Activated T-cell treated with anti-CD3 and anti-CD28 coated beads, Interleukin-2, amount 50 U/mL, for 72 hours (primary cell): ENCODE measurements at places on chromosomes 2 and 18. TPM values are rescaled to one million over a fixed set of nuclear protein-coding genes. Genes with fewer than 3 reads are reported as not detected.

DNA sequence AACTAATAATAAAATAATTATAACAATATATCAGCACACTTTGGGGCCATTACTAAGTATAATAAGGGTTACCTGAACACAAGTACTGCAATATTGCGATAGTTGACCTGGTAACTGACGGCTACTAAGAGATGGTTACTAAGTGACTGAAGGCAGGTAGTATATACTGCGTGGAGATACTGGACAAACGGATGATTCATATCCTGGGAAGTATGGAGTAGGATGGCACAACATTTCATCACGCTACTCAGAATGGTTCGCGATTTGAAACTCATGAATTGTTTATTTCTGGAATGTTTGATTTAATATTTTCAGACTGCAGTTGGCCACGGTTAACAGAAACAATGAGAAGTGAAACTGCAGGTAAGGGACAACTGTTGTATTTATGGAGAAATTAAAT, 39.5 kb upstream of the FLACC1 start:
- H3K27ac ChIP-seq = no peak overlapping the region
- H3K4me3 ChIP-seq = no peak overlapping the region
- peaks cover 2% of the 10 kb centered on the region for H3K36me3 ChIP-seq
- H3K4me1 ChIP-seq = peaks cover 3% of the 10 kb centered on the region

DNA sequence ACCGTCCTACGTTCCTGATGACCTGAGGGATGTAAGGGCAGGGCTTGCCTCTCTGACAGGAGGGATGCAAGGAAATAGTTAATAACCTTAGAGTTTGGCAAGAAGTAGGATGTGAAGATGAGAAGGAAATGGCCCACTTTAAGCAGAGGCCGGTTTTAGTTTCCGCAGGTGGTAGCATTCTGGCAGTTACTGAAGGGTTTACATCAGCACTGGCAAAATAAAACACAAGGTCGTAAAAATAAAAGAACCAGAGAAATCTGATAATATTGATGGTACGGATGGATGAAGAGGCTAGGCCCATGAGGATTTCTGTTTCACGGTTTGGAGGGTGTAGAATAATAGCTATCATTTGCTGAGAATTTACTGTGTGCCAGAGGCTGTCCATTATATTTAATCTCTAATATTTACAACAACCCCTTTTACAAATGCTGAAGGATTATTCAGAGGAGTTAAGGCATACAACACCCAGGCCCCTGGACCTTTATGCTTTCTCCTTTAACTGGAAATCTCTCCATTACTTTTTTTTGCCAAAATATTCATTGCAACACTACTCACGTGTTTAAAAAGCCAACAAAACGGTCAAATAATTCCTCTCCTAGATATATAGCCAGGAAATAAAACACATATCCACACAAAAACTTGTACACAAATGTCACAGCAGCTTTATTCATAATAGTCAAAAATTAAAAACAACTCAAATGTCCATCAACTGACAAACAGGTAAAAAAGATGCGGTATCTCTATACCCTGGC, 28.5 kb downstream of the DAPL1 start:
- H3K27ac ChIP-seq = no peak overlapping the region
- no peak overlapping the region for H3K4me3 ChIP-seq
- no peak for DNase-seq
- no peaks in the 10 kb centered on the region for H3K27me3 ChIP-seq
- no peaks in the 10 kb centered on the region for H3K4me1 ChIP-seq
- H3K36me3 ChIP-seq = no peaks in the 10 kb centered on the region

DNA sequence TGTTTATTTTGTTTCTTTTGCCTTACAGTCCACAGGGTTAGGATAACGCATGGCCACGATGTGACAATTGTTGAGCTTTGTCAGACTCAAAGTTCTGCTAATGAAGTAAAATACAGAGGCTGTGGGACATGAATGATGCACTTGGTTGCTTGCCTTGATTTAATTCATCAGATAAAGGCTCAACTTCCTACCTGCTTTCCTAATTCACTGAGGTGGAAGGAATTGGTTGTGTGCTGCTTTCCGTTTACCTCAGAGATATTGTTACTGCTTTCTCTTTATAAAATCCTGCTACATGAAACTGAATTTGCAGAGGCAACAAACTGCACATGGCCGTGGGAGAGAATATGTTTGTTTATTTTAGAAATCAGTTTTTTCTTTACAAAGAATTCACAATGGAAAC, 6.6 kb downstream of the RIT2 start:
- H3K36me3 ChIP-seq = no peaks in the 10 kb centered on the region
- no peaks in the 10 kb centered on the region for H3K27me3 ChIP-seq

GRCh38 chr2:216536734-216537210, 38.1 kb downstream of the RPL37A start:
- H3K27ac ChIP-seq = no peak overlapping the region
- no peaks in the 10 kb centered on the region for H3K27me3 ChIP-seq
- no peak for DNase-seq
- no peak overlapping the region for H3K4me3 ChIP-seq
- no peaks in the 10 kb centered on the region for H3K4me1 ChIP-seq

DNA sequence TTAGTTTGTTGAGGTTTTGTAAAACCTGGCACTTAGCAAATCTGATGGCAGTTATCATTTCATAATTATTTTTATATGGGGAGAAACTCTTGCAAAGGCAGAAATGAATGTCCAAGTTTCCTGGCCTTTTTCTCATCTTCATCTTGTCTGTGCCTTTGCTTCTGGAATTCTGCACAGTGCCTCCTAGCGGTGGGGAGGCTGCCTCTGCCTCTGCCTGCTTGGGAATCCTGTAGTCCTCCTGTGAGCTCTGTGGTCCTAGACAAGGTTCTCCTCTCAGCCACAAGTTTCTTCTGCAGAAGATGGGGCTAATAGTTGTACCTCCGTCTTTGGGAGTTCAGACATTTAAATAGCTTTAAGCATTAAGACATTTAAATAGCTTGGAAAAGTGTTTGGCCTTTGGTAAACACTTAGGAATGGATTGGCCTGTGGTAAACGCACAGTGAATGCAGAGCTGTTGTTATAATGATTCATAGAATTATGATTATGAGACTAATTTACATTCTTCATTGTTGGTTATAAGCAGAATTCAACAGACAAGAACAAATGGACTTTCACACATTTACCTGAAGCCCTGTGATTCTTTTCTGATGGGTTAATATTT, 101.2 kb downstream of the ZNF236 start:
- no peaks in the 10 kb centered on the region for H3K27me3 ChIP-seq
- no peak overlapping the region for H3K4me3 ChIP-seq
- H3K36me3 ChIP-seq = peaks cover 2% of the 10 kb centered on the region
- DNase-seq = no peak

DNA sequence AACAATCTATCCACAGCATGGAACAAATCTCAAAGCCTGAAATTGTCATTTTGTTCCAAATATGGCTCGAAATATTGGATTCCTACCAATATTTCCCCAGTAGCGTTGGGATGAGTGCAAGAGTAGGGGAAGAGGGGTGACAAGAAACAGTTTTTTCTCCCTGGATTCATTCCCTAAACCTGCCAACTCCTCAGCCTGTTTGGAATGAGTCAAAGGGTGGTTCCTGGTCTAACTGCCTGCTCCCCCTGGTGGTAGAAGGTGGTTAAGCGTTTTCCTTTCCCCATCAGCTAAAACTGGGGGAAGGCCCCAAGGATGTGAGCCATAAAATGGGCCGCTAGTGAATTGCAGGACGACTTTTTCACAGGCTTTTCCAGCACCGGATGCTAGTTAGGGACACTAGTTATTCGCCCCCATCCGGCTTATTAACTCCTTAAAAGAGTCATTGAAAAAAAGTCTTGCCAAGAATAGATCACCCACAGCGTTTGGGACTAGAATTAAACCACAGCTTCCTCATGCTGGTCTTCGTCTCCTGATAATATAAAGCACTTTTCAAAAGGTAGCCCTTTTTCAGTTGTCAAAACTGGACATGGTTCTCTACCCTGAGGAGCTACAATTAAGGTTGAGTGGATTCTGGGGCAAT, 72.5 kb downstream of the DHRS9 start:
- H3K4me1 ChIP-seq = no peaks in the 10 kb centered on the region
- H3K27me3 ChIP-seq = no peaks in the 10 kb centered on the region
- no peak overlapping the region for H3K27ac ChIP-seq
- DNase-seq = peak; percentile 67
- no peak overlapping the region for H3K4me3 ChIP-seq
- no peaks in the 10 kb centered on the region for H3K36me3 ChIP-seq

DNA sequence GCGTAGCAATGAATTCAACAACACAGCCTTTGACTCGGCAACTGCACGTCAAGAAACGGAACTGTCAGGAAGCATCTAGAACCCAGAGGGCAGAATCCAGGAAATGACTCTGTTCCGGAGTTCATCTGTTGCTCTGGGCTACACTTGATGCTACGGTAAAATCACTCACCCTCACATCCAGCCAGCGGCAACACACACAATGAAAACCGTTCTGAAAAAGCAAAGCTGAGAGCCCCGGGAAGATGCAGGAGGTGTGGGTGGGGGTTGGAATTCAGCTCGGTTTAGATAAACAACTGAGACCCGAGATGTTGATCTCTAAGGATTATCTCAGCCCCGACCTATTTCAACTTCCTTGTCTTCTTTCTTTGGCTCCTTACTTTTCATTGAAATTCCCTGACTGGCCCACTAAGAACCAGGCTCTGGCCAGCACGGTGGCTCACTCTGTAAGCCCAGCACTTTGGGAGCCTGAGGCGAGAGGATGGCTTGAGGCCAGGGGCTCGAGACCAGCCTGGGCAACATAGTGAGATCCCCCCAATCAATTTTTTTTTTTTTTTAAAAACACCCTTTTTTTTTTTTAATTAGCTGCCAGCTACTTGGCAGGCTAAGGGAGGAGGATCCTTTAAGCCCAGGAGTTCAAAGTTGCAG, 13.3 kb upstream of the RAB17 start:
- no peaks in the 10 kb centered on the region for H3K27me3 ChIP-seq
- peak overlapping the region; percentile 23 for H3K27ac ChIP-seq
- H3K4me1 ChIP-seq = peaks cover 19% of the 10 kb centered on the region
- H3K4me3 ChIP-seq = peak overlapping the region; percentile 48

- no peak overlapping the region for H3K4me3 ChIP-seq
- H3K27me3 ChIP-seq = no peaks in the 10 kb centered on the region
Measured at GRCh38 chr2:30184035-30184434, 37.2 kb downstream of the YPEL5 start.

DNA sequence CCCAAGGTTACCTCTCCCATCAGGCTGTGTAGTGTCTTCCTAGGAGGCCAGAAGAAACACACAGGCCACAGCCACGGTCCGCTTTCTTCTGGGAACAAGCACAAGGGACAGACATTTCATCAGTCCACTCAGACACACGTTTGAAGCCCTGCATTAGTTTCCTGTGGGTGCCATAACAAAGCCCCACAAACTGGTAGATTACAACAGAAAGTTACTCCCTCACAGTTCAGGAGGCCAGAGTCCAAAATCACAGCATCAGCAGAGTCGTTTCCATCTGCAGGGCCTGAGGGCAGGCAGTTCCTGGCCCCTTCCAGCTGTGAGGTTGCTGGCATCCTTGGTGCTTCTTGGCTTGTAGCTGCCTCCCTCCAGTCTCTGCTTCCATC, 8.8 kb upstream of the PRLH start:
- H3K4me1 ChIP-seq = peaks cover 14% of the 10 kb centered on the region
- H3K36me3 ChIP-seq = peaks cover 8% of the 10 kb centered on the region
- H3K27me3 ChIP-seq = peaks cover 30% of the 10 kb centered on the region
- H3K27ac ChIP-seq = no peak overlapping the region
- peak overlapping the region; percentile 48 for H3K4me3 ChIP-seq

GRCh38 chr2:17373741-17374140, 144.5 kb downstream of the RAD51AP2 start:
- H3K4me1 ChIP-seq = no peaks in the 10 kb centered on the region
- no peak overlapping the region for H3K4me3 ChIP-seq
- no peak for DNase-seq
- peaks cover 3% of the 10 kb centered on the region for H3K36me3 ChIP-seq

GRCh38 chr18:55338978-55339650, 248.9 kb downstream of the TCF4 start:
- no peaks in the 10 kb centered on the region for H3K36me3 ChIP-seq
- no peaks in the 10 kb centered on the region for H3K4me1 ChIP-seq
- H3K27ac ChIP-seq = no peak overlapping the region
- DNase-seq = no peak

TMEM214 gene
- total RNA-seq = 50.5 TPM

- no peaks in the 10 kb centered on the region for H3K27me3 ChIP-seq
Measured at GRCh38 chr18:35106013-35106844, 65.0 kb downstream of the MAPRE2 start.

- H3K27me3 ChIP-seq = no peaks in the 10 kb centered on the region
- no peak overlapping the region for H3K4me3 ChIP-seq
- no peak for DNase-seq
- peak overlapping the region; percentile 22 for H3K27ac ChIP-seq
- peaks cover 48% of the 10 kb centered on the region for H3K4me1 ChIP-seq
- peaks cover 21% of the 10 kb centered on the region for H3K36me3 ChIP-seq
Measured at GRCh38 chr2:168165397-168165796, 82.0 kb downstream of the STK39 start.

- no peaks in the 10 kb centered on the region for H3K27me3 ChIP-seq
- no peaks in the 10 kb centered on the region for H3K36me3 ChIP-seq
- H3K27ac ChIP-seq = no peak overlapping the region
- no peak for DNase-seq
Measured at GRCh38 chr18:41155025-41155424, 800.0 kb upstream of the PIK3C3 start.

DNA sequence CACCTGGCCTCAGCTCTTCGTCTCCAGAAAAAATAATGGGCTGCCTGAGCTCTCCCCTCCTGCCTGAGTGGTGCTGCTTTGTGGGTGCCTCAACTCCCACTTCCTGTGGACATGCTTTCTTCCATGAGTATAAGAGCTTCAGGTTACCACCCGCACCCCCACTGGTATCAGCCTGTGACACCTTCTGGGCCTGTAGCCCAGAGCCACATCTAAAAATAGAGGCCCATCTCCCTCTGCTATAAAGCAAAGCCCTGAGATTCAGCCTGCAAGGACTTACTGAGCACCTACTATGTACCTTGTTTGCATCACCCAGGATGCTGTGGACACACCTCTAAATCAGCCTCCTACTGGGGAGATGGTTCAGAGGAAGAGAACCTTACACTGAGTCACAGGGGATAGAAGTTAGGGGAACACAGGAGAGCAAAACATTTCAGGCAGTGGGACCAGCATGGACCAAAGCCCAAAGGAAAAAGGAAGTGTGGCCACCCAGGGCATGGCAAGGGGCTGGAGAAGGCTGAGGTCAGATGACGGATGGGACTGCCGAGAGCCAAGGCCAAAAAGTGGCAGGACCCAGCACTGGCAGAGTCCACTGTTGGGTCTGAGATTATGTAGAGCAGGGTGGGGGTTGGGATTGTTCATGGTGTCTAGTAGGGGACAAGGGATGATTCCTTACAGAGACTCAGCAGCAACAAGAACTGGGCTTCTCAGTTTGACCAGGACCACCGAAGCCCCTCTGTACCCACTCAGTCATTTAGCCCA, 123.7 kb upstream of the PPP1CB start:
- H3K4me3 ChIP-seq = no peak overlapping the region
- H3K27ac ChIP-seq = no peak overlapping the region
- peaks cover 53% of the 10 kb centered on the region for H3K4me1 ChIP-seq
- no peaks in the 10 kb centered on the region for H3K27me3 ChIP-seq
